ENCODE measurements at places on chromosomes 12 and 14. TPM values are rescaled to one million over a fixed set of nuclear protein-coding genes. Genes with fewer than 3 reads are reported as not detected.

SETD1B gene
- total RNA-seq: 8.6 TPM

PTPRB gene
- total RNA-seq: 34.6 TPM

TPH2 gene
- not detected for total RNA-seq

FAM186B gene
- total RNA-seq: 0.46 TPM

GRCh38 chr14:69593018-69593677 lies 18.2 kb upstream of the SUSD6 start:
- DNase-seq: peak; percentile 56

DNA sequence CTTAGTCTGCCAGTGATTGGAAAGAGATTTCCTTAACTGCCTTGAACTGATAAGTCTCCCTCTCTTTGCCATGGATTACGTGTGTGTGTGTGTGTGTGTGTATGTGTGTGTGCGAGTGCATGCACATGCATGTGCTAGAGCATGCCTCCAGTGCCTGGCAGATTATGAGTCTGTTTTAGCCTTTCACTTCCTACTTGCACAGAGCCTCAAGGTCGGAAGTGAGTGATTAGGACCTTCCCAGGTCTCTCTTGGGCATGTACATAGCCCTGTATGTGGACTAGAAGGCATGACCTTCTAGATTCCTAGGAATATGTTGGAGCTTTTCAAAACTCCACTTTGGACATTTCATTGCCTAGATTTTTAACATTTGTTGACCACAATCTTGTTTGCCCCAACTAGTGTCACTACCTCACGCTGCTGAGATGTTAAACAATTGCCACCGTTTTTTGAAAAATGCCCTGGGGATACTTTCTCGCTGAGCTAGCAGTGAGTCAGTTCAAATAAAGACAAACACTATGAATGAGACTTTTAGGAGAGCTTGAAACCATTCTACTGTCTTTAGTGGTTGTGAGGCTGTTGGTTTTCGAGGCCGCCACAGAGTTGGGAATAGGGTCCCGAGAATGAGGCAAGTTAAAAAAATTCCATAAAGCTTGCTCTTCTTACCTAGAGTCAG lies 28.2 kb downstream of the KIAA0586 start:
- DNase-seq: no peak

Measured in Right ventricle myocardium superior (tissue), 1 donor.